ENCODE measurements at places on chromosomes 3 and 15.

DNA sequence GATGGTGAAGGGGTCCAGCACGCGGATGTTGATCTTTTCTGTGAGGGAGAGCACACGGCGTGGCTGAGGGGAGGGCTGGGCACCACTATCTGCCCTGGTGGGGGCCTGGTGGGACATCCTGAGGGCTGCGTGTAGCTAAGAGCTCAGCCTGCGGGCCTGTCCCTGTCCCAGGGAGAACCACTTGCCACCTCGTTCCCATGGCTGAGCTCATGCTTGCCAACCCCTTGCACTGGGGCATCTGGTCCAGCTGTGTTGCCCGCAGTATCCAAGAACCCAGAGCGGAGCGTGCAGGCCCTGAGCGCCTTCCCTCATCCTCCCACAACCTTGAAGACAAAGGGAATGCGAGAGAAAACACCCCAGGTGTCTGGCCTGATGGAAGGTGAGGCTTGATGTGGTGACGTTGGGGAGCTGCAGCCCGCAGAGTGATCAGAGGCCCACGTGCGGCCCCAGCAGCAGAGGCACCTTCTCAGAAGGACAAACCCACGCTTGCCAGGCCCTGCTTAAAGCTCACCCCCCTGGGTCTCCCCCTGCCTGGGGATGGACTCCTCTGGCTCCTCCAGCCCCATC lies 28.9 kb downstream of the TKT start:
- DNase-seq = no peak

GRCh38 chr15:48806151-48806550 lies 4.7 kb downstream of the CEP152 start:
- DNase-seq = no peak

- no peak for DNase-seq
These were observed 26.1 kb downstream of the C15orf39 start for GRCh38 chr15:75227663-75228280.

GRCh38 chr3:41574900-41575299 lies 375.6 kb downstream of the CTNNB1 start:
- no peak for DNase-seq

DNA sequence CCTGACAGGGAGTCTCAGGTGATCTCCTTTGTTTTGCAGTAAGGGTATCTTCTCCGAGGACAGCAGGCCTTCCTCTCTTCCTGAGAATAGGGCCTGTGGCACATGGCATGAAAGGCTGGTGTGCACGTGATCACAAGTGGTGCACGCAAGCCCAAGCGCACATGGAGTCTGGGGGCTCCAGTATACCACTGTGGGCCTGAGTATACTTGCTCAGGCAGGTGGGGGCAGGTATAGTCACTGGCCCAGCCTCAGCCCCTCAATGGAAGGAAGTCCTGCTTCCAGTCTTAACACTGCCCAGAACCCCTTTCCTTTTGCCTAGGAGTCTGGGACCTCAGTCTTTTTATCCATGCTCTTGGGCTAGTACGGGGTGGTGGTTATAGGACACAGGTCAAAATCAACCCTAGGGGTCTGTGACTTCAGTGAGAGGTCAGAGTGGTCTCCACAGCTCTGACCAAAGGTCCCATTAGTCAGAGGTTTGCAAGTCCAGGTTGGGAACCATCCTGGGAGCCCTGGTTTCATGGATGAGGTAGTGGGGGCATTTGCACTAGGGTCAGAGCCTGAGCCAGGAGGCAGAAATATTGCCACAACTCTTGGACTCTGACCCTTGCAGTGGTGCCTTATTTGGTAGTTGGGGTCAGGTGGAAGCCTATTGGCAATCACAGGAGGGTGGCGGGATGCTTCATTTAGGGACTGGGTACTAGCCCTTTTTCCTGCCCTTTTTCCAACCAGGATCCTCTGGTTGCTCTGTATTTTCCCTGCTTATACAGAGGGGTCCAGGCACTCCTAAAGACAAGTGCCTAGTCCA lies 823 bp upstream of the CCDC71 start:
- DNase-seq = no peak

- DNase-seq = no peak
These were observed 540.8 kb downstream of the FOXP1 start for GRCh38 chr3:71042759-71043158.

- DNase-seq = no peak
These were observed 150.9 kb downstream of the RYR3 start for GRCh38 chr15:33461671-33462070.

- no peak for DNase-seq
These were observed 82.8 kb downstream of the BCHE start for GRCh38 chr3:165754219-165755007.

DNA sequence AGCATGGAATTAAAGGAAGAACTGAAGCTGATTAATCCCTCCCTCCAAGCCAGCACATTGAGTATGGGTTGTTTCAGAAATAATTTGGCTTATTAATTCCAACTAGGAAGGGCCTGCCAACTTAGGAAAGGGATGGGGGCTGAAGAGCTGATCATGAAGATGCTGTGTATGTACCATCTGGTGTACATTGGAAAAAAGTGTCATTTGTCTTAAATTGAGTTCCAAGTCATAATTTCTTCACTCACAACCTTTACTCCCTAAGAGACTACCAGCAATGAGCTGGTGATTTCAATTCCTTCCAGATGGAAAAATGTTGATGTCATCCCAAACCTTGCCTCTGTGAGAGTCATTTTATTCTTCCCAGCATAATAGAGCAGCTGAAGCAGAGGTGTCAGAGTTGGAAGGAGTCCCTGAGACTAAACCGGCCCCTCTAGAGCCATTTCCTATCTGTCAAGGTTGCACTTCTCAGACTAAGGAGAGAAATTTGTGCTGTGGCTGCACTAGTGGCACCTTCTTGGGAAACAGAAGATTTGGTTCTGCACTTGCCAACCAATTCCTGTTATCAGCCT lies 79.4 kb downstream of the GTPBP8 start:
- no peak for DNase-seq

GRCh38 chr3:37752649-37753025 lies 109.0 kb upstream of the CTDSPL start:
- DNase-seq = no peak

DNA sequence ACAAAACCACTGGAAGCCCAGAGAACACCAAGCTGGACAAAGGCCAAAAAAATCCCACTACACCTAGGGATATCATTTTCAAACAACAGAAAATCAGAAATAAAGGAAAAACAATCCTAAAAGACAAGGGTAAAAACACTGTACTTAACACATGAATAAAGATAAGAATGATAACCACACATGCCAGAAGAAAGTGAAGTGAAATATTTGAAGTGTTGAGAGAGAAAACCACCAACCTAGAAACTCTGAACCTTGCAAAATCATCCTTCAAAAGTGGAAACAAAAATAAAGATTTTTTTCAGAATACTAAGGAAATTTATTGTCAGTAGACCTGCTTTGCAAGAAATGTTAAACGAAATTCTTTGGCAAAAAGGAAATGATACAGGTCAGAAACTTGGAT lies 45.1 kb downstream of the KPNA1 start:
- no peak for DNase-seq

DNA sequence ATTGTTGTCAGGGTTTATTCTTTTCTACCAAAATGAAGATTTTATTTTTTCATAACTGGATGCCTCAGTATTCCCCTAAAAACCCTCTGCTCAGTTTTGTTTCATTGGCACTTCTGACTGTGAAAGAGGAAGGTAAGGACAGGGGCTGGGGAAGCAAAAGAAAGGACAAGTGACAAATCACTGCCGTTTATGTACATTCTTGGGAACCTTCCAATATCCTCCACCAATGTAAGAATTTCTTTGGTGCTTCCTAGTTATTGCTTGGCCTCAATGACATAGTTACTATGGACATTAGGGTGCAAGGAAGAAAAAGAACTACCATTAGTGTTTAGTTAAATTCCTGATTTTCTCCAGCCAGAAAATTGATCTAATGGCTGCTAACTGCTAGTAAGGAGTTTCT lies 131.0 kb upstream of the C15orf61 start:
- no peak for DNase-seq

- no peak for DNase-seq
These were observed 126.8 kb downstream of the IL20RB start for GRCh38 chr3:137084586-137084985.

- no peak for DNase-seq
These were observed 338.4 kb upstream of the ADAMTS9 start for GRCh38 chr3:65026151-65026550.

GRCh38 chr3:195441992-195442572 lies 738 bp downstream of the ACAP2 start:
- peak; percentile 10 for DNase-seq

DNA sequence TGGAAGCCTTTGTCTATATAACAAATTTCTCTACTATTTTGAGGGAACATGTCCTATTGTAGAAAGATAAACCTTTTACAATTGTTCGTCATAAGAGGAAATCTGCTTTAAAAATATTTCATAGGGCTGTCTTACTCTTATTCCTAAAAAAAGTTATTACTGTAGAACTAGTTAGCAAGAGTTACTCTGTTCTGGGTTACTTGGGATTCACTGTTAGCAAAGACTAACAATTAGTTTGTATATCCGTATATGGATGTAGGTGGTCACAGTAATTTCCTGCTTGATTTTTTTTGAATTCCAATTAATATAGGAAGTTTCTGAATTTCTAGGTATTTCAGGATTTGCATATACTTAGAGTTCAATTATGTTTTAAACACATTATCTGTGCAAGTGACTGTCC lies 413.5 kb downstream of the RBMS3 start:
- no peak for DNase-seq

Measured in activated CD4-positive, CD25-positive, alpha-beta regulatory T cell treated with anti-CD3 and anti-CD28 coated beads, Interleukin-2, amount 50 U/mL, for 16 hours (primary cell).